Fibroblast of lung (primary cell): ENCODE measurements at places on chromosomes 13 and 19. TPM values are rescaled to one million over a fixed set of nuclear protein-coding genes. Genes with fewer than 3 reads are reported as not detected.

The ZNF625 gene
- 7.7 and 15.0 TPM in 2 replicates for total RNA-seq

The CABP5 gene
- not detected in 2 replicates for total RNA-seq

The ZNF432 gene
- total RNA-seq, result 6.4 and 10.2 TPM in 2 replicates

The SERTM1 gene
- not detected in 2 replicates for total RNA-seq

The RAB3D gene
- total RNA-seq, result 15.4 and 20.0 TPM in 2 replicates

The CD70 gene
- total RNA-seq, result not detected in 2 replicates

The SIPA1L3 gene
- 4.9 and 10.1 TPM in 2 replicates for total RNA-seq

The TRIP10 gene
- 35.3 and 37.5 TPM in 2 replicates for total RNA-seq

The ZNF681 gene
- total RNA-seq, result 0.51 and 0.66 TPM in 2 replicates

The KLK12 gene
- total RNA-seq, result not detected in 2 replicates

The UBE2L5 gene
- total RNA-seq, result not detected in 2 replicates

The IRGC gene
- total RNA-seq, result not detected in 2 replicates

The PNMA8A gene
- total RNA-seq, result 3.9 and 8.9 TPM in 2 replicates

The OR7D2 gene
- total RNA-seq, result under 0.01 and 0.17 TPM in 2 replicates

The ZNF850 gene
- total RNA-seq, result 1.2 and 1.8 TPM in 2 replicates

The MBD3L2 gene
- total RNA-seq, result not detected in 2 replicates

The OLFM2 gene
- total RNA-seq, result 0.66 and 1.0 TPM in 2 replicates

The PEAK3 gene
- not detected in 2 replicates for total RNA-seq

The WASF3 gene
- 16.2 and 18.2 TPM in 2 replicates for total RNA-seq

The PSG4 gene
- total RNA-seq, result 0.17 and 11.3 TPM in 2 replicates

The ACER1 gene
- total RNA-seq, result not detected in 2 replicates

The MTUS2 gene
- total RNA-seq, result not detected in 2 replicates

The RXFP2 gene
- total RNA-seq, result not detected in 2 replicates

The RFX2 gene
- total RNA-seq, result 5.9 and 9.6 TPM in 2 replicates

The ONECUT3 gene
- total RNA-seq, result not detected in 2 replicates

The RGL3 gene
- total RNA-seq, result 1.8 and 4.0 TPM in 2 replicates

The PGLYRP2 gene
- not detected in 2 replicates for total RNA-seq

The KLK11 gene
- total RNA-seq, result not detected in 2 replicates

The AP1M2 gene
- 0.17 TPM in 1 of 2 replicates, not detected in the other for total RNA-seq

The ZNF490 gene
- total RNA-seq, result 8.0 and 16.8 TPM in 2 replicates

The ZNF534 gene
- total RNA-seq, result under 0.01 and 0.17 TPM in 2 replicates

The TSKS gene
- 0.26 TPM in 1 of 2 replicates, not detected in the other for total RNA-seq

The CCDC194 gene
- total RNA-seq, result not detected in 2 replicates
